ENCODE measurements at places on chromosomes 3 and 15.

GRCh38 chr15:70260580-70260979 is 162.9 kb upstream of the TLE3 start:
- no peak for DNase-seq

DNA sequence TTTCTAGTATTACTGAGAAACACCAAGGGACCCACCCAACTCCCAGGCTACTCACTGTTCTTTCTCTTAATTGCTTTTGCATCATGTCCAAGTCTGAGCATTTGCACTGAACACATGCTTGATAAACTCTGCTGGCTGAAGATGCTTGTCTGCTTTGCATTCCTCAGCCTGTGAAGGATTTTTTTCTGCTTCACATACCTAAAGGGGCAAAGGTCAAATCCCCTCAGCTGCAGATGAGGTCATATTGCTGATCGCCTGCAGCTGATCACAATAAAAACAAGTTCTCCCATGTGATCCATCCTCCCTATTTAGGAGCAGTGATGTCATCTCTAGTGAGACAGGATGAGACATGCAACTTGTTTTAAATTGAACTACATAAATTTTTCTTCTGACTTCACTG is 84.6 kb upstream of the DCBLD2 start:
- no peak for DNase-seq

DNA sequence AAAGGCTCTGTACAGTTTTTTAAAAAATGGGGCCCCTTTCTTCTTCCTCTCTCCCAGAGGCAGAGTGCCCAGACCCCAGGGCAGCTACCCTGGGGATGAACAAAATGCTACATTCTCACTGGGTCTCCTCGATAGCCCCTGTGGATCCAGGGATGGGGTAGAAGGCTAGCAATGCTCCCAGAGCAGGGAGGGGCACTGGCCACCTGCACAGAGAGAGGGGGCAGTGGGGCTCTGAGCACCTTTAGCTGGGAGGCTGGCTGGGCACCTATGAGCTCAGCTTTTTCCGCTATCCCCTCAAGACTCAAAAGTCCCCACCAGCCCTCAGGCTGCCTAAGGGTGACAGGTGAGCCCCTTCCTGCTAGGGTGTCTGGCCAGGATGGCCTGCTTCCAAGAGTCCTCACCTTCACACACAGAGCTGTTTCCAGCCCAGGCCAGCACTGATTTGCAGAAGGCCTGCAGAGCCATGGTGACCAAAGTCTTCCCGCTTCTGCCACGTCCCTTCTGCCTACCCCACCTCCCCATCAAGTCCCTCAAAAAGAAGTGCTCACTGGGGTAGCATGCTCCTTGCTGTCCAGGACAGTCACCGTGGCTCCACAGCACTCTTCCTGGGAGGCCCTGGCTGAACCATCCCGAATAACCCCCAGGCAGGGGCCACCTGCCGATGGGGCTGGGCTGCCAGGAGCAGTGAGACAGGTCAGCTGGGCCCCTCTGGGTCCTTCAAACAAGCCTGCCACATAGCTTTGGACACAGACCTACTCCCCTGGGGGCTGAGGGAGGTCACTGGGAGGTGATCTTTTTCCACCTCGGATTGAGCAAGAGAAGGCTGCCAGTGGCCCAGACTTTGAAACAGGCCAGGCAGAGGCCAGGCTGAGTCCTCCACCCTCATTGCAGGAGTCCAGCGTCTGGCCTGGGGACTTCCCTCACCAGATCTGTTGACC is 20.4 kb downstream of the BMF start:
- no peak for DNase-seq

DNA sequence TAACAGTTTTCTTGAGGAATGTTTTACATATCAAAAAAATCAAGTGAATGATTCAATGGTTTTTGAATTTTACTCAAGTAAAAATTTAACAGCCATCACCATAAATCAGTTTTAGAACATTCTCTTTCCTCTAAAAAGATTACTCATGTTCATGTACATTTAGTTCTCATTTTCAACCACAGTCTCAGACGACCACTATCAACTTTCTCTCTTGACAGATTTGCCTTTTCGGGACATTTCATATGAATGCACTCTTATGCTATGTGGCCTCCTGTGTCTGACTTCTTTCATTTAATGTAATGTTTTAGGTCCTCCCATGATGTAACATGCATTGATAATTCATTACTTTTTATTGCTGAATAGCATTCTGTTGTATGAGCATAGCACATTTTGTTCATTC is 309.3 kb upstream of the PLSCR5 start:
- DNase-seq = no peak

GRCh38 chr3:64900617-64901521 is 213.1 kb upstream of the ADAMTS9 start:
- DNase-seq = no peak

DNA sequence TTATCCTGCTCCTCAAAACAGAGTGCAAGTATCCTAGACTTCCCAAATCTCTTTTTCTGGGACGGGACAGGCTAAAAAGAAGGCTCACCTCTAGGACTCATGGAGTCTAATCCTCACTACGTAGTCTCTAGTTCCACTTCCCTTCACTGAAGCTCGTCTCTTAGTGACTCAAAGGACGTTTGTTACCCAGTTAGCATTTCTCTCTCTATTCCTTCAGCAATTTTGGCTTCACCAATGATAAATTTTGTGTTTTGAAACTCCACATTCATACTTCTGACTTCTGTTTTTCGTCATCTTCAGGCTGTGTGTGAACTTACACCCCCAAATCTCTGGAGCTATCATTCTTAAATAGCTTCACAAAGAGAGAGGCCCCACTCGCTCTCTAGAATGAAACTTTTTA is 627.1 kb downstream of the NAALADL2 start:
- no peak for DNase-seq

GRCh38 chr3:43366885-43367284 is 80.5 kb downstream of the SNRK start:
- no peak for DNase-seq

GRCh38 chr3:134956395-134956794 is 161.3 kb downstream of the EPHB1 start:
- DNase-seq = no peak

- no peak for DNase-seq
These were observed 568.3 kb upstream of the ZNF717 start for GRCh38 chr3:76353683-76354082.

- no peak for DNase-seq
These were observed 116.9 kb upstream of the EIF1B start for GRCh38 chr3:40192628-40193027.

GRCh38 chr3:188337232-188337631 is 183.3 kb downstream of the LPP start:
- DNase-seq = no peak

- no peak for DNase-seq
These were observed 23.3 kb upstream of the C15orf39 start for GRCh38 chr15:75178171-75178937.
